Central memory CD4-positive, alpha-beta T cell (primary cell): ENCODE measurements at places on chromosomes 3 and 15.
A peak's percentile ranks its signal among the peaks of the same experiment; 100 is the strongest.

GRCh38 chr15:70195587-70196305 lies 98.0 kb upstream of the TLE3 start:
- DNase-seq, result no peak

DNA sequence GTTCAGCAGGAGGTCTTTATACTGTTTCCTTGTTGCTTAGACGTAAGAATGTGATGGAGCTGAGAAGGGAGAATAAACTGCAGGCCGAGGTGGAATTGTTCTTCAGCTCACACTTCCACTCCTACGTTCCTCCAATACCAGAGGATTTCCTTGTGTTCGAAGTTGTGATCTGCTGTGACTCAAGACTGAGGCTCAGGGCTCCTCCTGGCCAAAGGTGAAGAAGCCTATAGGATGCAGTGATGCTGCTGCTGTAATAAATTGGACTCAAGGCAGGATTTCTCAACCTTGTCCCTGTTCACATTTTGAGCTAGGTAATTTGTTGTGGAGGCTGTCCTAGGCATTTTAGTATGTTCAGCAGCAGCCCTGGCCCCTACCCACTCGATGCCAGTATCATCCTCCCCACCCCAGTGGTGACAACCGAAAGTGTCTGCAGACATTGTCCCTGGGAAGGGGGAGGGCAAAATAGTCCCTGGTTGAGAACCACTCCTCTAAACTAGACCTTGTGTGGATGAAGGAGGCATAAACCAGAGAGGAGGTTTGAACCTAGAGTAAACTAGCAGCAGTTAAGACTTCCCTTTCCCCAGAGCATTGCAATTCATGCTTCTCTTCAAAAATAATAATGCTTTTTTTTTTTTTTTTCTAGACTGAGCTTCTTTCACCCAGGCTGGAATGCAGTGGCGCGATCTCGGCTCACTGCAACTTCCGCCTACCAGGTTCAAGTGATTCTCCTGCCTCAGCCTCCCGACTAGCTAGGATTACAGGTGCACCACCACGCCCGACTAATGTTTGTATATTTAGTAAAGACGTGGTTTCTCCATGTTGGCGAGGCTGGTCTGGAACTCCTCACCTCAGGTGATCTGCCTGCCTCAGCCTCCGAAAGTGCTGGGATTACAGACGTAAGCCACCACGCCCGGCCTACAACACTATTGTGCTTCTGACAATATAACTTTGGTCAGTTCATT lies 11.1 kb downstream of the RAP2B start:
- no peak for DNase-seq

DNA sequence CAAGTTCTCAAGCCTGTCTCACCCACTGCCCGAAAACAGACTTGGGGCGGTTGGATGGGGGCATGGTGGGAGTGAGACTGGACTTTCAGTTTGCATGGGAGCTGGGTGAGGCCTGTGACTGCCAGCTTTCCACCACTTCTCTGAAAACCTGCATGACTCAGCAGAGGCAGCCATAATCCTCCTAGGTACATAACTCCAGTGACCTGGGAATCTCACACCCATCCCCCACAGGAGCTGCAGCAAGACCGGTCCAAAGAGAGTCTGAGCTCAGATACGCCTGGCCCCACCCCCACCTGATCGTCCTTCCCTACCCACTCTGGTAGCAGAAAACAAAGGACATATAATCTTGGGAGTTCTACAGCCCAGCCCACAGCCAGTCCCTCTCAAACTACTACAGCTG lies 107.2 kb downstream of the NSMCE3 start:
- no peak for DNase-seq

DNA sequence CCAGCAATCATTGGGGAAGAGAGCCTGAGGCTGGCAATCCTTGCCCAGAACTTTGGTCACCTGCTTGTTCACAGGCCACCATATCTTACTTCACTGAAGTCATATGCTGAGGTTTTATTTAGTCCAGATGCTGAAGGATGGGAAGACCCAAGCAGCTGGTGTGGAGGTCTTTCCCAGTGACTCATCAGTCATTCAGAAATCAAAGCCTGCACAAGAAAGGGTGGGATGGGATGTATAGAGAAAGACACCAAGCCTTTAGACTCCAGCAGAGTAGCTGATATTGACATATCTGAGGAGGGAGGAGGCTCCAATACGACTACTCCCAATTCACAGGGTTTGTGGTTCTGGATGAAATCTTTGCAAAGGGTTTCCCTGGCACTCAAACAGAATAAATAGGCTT lies 13.0 kb upstream of the PHLDB2 start:
- DNase-seq, result no peak

DNA sequence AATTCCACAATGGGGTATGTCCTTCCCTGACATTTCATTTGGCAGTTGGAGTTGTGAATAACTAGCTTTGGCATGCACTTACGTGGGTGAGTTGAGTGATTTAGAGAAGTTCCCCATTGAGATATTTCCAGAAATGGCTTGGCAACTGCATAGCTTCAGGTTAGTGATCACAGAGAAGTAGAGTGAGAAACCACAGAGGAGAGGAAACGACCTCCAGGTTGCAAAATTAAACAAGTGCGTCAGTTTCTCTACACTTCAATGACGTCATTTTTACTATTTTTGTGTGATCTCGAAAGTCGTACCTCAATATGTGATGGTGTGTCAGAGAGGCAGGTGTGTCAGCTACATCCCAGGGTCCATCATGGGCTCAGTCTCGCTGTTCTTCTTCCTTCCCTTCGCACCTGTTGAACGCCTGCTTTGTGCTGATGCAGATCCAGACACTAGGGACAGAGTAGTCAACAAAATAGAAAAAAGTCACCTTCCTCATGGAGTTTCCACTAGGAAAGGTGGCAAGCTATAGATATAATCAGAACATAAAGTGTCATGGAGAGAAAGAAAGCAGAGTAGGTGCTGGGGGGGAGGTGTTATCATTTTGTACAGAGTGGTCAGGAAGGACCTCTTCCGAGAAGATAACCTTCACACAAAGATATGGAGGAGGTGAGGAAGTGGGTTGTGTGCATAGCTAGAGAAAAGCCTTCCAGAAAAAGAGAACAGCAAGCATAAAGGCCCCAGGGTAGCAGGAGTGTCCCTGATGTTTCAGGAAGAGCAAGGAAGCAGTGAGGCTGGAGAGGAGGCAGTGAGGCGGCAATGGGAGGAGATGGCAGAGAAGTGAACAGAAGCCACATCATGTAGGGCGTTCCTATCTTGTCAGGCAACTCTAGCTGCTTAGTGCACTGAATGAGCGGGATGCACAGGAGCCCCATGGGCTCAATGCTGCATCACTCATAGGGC lies 75.6 kb downstream of the MCTP2 start:
- peak; percentile 3 for DNase-seq

DNA sequence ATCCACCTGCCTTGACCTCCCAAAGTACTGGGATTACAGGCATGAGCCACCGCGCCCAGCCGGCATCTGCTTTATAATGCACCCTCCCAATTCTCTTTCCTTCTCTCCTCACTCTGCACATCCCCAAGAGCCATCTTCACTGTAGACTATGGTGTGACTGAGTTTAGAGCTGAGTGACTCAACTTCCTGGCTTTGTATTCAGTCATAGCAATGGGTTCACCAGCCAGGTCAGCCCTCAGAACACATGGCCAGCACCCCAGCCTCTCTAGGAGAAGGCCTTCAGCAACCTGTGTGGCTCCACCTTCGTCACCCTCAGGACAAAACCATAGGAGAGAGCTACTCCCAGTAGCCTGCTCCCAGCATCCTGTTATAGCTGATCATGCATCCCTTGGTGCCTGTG lies 33.0 kb downstream of the ARID3B start:
- DNase-seq, result no peak

DNA sequence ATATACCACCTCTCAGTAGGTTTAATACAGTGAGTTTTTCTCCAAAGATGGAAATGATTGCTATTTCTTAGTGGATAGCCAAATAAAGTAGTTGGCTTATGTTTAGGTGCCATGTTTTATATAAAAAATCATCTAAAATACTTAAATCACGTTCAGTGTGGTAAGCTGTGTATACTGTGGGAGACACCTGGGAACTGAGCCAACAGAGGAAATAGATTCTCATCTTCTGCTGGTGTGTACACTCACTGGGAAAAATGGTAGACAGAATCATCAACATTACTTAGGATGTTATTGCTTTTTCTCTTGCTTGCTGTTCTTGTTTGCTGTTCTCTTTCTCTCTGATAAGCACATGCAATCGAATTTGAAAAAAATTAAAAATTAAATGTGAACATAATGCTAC lies 112.6 kb upstream of the MB21D2 start:
- DNase-seq, result no peak

GRCh38 chr15:43241100-43241499 lies 20.3 kb upstream of the EPB42 start:
- DNase-seq, result no peak

- no peak for DNase-seq
Measured at GRCh38 chr3:105829229-105829628, 39.6 kb downstream of the CBLB start.

- DNase-seq, result no peak
Measured at GRCh38 chr15:88465633-88466224, 1.5 kb downstream of the MRPL46 start.
